ENCODE measurements at places on chromosomes 1 and 21.

DNA sequence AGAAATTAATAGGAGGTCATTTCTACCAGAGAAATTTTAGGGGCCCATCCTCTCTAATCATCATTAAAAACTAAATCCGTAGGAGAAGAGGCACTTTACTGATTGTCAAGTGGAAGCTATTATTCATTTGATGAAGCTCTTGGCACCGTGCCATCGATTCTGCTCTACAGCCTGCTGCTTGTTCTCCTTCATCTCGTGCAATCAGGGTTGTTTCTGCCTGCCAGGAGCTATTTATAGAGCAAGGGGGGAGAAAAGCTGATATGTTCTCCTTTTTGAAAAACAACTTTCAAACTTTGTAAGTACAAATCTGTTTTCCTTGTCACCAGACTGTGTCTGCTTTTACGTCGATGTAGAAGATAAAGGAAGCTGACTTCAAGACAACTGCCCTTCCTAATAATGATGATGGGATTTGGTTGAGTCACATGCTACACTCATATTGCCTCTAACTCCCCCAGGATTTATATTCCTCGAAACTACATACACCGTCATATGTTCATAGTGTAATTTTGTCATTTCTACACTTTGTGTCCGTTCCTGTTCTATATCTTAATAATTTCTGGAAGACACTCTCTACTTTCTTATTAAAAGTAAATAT is 169.6 kb upstream of the LHX8 start:
- DNase-seq, result no peak

GRCh38 chr1:179476484-179476883 is 99.3 kb downstream of the NPHS2 start:
- no peak for DNase-seq

DNA sequence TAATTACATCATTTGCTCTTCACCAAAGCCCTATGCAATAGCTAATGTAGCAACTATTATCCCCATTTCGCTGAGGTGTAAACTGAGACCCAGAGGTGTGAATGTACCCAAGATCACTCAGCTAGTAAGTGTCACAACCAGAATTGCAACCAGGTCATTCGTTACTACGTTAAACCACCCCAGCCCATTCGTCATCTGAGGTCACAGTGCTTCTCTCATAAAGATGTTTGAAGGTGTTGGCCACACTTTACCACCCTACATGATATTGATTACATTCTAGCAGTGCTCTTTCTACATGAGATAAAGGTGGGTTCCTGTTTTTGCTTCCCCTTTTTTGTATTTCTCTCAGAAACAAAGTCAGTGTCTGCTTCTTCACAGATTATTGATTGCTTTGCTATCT is 195.3 kb downstream of the ZBTB18 start:
- no peak for DNase-seq

- no peak for DNase-seq
These were observed 8.7 kb downstream of the ETS2 start for GRCh38 chr21:38814126-38815059.

DNA sequence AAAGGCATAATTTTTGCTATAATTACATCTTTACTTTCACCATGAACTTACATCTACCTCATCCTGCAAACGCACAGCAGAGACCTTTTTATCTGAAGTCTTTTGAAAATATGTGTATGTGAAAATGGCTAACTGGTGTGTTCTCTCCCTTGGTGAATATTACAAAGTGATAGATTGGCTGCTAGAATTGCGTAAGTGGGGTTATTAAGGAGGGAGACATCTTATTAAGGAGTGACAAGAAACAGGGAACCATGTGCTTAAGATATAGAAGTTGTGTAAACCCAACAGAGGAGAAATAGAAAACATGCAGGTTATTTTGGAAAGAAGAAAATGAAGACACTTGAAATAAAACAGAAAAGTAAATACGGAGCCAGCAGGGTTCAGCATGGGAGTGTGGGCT is 7.8 kb downstream of the KCNJ15 start:
- DNase-seq, result no peak

- DNase-seq, result no peak
These were observed 286.0 kb downstream of the PLA2G4A start for GRCh38 chr1:187114792-187115191.

GRCh38 chr21:16196001-16196400 is 466.2 kb downstream of the USP25 start:
- no peak for DNase-seq

- no peak for DNase-seq
These were observed 172.6 kb downstream of the APP start for GRCh38 chr21:25997788-25998611.

DNA sequence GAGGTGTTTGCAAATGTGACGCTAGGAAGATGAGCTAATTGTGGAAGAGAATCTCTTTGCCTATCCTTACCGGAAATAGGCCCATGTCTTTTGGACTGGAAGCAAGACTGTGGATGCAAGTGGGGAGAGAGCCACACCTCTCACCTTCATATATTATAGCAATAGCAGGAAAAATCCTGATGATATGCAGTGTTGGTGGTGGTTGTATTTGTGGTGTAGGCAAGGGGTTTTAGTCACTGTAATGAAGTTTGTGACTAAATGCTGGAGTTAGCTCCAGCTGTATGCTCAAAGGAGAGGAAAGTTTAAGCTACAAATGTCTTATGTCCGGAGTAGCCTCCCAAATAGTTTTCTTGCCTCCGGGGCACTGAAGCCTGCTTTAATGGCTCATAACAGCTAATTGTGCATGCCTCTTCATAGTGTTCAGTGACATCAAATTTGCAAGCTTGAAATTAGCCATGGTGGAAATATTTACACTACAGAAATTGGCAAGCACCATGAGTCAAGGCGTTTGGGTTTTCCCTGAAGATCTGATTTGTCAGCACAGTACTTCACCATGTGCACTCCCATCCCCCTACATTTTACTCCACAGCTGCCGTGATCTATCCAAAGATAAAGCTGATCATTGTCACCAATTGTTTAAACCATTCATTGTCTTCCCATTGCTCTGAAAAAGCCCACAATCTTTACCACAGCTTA is 102.6 kb upstream of the ZNF644 start:
- DNase-seq, result no peak

DNA sequence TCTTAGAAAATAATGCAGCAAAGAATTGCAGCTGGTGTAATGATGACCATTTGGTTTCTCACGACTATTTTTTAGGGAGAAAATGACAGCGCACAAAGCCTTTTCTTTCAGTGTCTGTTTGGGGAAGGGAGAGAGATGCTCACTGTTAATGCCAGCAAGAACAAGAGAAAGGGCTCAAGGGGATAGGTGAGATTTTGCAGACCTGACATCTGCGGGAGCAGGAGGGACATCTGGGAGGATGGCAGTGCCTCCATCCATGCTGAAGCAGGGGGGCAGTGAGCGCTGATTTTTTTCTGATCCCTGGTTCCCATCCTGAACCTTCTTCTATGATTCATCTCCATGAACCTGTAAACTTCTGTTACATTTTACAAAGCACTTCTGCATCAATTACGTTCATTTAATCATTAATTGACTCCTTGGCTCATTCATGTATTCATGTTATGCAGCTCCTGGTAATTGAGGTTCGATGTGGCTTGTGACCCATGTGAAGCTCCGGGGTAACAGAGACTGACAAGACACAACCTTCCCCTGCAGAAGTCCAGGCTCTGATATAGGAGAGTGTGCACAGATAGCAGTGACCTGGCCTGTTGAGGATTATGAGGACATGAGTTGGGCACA is 595.3 kb downstream of the PTPRU start:
- no peak for DNase-seq

GRCh38 chr1:94258873-94259331 is 21.5 kb upstream of the ARHGAP29 start:
- DNase-seq, result peak; percentile 98

DNA sequence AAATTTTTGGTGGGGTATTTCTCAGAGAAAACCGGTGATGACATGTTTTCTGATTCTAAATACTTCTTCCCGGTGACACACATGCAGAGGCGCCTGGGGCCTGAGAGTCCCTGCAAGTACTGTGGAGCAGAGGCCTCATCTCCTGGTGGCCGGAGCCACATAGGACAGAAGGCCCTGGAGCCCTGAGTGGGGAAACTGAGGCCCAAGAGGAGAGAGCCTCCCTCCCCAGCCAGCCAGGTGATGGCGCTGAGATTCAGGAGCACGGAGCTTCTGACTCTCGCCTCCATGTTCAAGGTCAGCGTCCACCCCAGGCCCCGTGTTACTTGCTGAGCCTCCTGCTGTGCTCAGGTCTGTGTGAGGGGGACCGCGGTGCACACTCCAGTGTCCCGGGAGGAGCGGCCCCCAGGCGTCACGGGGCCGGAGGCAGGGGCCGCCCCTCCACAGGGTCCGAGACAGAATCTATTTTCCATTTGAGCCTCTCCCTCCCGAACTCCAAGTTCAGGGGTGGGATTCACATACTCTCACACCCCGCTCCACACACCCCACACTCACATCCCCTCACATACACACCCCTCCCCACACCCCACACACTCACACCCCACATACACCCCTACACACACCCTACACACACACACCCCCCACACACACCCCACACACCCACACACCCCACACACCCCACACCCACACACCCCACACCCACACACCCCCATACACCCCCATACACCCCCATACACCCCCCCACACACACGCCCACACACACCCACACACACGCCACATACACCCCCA is 43.8 kb downstream of the SLX9 start:
- DNase-seq, result no peak

DNA sequence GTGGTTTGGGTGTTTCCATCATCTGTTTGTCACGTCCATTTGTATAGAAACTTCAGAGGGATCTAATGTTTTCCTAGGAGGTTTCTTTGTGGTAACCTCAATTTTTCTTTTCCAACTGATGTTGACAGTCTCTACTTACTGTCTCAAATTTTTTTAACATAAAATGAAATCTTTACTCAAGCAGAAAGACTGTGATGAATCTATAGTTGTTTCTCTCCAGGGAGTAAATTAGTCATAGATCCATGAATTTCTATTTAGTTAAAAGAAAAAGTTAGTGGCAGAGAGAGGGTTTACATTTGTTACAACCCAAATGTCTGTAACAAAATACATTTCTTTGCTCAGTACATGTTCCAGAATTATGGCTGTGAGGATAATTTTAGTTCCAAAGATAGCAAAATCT is 161.6 kb downstream of the DISP1 start:
- DNase-seq, result no peak

DNA sequence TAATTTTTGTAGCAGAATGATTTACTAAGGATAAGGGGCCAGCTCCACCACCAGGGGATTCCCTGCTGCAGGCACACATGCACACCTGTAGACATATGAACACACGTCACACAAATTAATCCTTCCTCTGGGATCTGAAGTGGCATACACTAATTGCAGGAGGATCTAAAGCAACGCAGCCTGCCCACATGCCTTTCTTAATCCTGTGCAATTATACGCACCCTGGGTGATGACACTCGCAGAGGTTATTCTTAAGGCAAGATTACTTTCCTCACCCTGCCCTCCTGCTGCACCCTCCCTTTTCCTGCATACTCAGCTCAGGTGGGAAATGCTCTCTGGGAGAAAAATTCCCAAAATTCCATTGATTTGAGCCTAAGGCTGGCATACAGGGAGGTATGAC is 7.5 kb upstream of the LORICRIN start:
- no peak for DNase-seq

DNA sequence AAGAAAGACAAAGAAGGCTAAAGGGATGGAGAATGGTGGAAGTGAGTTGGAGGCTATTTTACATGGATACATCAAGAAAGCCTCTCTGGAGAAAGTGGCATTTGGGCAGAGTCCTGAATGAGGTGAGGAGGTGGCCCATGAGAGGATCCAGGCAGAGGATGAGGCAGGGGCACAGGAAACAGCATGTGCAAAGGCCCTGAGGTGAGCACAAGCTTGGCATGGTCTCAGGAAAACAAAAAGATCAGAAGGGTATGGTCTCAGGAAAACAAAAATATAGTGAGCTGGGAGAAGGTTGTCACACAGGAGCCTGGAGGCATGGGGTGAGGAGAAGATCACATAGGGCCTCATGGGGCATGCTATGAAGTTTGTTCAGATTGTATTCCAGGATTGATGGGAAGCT is 62.1 kb upstream of the F3 start:
- DNase-seq, result no peak

DNA sequence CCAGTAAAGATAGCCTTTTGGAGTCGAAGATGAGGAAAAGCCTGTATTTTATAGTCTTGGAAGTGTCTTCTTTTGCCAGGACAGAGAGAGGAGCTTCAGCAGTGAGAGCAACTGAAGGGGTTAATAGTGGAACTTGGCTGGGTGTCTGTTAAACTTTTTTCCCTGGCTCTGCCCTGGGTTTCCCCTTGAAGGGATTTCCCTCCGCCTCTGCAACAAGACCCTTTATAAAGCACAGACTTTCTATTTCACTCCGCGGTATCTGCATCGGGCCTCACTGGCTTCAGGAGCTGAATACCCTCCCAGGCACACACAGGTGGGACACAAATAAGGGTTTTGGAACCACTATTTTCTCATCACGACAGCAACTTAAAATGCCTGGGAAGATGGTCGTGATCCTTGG is at the start of gene VCAM1:
Gene VCAM1 (plus strand): TSS at position 253 of the 400 bp plus-strand sequence. CDS start 119 bp downstream, at position 372.
- no peak for DNase-seq

GRCh38 chr1:114113411-114114184 is 40.1 kb downstream of the SYT6 start:
- no peak for DNase-seq
